ENCODE measurements at places on chromosomes 1 and 21.

DNA sequence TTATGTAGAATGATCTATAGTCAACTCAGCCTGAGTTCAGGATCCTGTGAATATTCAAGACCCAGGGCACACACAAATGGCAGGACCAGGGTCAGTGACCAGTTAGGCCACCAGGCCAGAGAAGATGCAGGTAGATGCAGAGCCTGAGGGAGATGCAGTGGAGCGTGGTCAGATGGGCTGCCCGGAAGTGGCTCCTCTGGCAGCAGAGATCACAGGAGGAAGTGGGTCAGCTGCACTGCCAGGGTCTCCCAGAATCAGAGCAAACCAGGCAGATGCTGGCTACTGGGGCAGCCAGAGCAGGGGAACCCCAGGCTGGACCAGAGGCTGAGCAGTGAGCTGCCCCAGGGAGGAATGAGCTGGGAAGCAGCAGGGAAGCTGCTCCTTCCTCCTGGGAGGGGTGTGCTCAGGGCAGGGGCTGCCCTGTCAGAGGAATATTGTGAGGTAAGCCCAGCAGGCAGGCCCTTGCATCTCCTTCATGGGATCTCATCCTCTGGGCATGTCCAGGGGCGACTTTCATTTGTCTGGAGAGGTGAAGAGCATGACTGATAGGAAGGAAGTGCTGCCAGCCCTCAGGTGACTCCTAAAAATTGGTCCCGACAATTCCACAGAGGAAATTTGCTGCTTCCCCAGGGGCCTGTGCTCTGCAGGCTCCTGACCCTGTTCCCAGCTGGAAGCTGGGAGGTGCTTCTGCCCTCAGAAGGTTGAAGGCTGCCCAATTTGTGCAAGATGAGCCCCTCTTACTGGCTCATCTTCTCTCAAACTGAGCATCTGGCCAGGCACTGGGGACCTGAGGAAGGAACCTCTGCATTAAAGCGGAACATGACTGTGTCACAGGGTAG is 49.3 kb downstream of the STUM start:
- DNase-seq: no peak

- no peak for DNase-seq
Measured at GRCh38 chr1:43653893-43654292, 3.9 kb downstream of the KDM4A start.

GRCh38 chr1:207069858-207070506 is 16.9 kb downstream of the PFKFB2 start:
- DNase-seq: no peak

GRCh38 chr1:92037400-92037799 is 7.6 kb downstream of the EPHX4 start:
- peak; percentile 65 for DNase-seq

GRCh38 chr21:36693489-36694030 is 5.4 kb upstream of the SIM2 start:
- DNase-seq: no peak

- DNase-seq: no peak
Measured at GRCh38 chr1:230205719-230206198, 138.7 kb downstream of the GALNT2 start.

DNA sequence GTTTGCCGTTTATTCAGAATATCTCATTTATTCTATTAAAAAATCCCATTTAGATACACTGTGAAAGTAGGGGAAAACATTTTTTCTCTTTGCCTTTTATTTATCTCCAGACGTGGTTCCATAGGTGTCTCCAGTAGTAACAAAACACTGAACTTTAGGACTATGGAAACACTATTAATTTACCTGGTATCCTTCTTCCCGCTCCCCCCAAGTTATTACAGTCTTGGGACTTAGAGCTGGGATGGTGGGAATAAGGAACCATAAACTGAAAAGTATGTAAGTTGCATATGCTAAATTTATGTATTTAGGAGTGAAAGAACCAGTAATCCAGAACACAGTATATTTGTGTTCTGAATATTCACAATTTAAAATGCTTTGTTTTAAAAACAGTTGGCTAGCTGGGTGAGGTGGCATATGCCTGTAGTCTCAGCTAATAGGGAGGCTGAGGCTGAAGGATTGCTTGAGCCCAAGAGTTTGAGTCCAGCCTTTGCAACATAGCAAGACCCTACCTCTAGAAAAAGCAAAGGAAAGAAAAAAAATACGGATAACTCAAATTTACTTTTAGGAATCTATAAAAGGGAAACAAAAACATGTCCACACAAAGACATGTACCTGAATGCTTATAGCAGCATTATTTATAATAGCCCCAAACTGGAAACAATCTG is 3.1 kb downstream of the DNAJB4 start:
- no peak for DNase-seq

- DNase-seq: no peak
Measured at GRCh38 chr1:24085546-24085945, 26.4 kb downstream of the MYOM3 start.

DNA sequence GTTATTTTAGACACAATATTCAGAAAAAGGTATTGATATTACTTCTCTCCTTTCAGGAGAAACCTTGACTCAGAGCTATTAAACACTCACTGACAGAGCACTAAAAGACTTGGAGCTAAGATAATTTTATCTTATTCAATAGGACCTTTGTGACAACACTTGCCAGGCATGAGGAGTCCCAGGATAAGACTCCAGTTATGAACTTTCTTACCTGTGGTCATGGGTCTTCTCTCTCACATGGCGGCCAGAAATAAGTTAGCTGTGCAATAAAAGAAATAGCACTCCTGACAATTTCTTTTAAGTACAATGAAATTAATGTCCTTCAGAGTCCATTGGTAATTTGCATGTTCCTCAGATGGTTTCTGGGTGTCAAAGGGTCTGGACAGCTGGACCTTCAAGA is 382.1 kb downstream of the BRINP3 start:
- DNase-seq: no peak

DNA sequence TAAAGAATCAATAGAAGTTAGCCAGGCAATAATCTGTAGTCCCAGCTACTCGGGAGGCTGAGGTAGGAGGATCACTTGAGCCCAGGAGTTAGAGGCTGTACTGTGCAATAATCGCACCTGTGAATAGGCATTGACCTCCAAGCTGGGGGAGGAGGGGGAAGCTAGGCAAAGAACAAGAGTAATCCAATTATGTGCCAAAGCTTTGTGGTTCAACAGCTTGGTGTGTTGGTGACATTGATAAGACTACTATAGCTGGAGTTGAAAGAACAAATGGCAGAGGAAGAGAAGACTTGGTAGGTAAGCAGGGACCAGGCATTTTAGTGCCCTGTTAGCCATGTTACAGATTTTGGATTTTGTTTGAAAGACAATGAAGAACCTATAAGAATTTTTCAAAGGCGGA is 2.1 kb upstream of the TMCO2 start:
- no peak for DNase-seq

- DNase-seq: no peak
Measured at GRCh38 chr1:27646676-27647075, 11.7 kb upstream of the FGR start.

DNA sequence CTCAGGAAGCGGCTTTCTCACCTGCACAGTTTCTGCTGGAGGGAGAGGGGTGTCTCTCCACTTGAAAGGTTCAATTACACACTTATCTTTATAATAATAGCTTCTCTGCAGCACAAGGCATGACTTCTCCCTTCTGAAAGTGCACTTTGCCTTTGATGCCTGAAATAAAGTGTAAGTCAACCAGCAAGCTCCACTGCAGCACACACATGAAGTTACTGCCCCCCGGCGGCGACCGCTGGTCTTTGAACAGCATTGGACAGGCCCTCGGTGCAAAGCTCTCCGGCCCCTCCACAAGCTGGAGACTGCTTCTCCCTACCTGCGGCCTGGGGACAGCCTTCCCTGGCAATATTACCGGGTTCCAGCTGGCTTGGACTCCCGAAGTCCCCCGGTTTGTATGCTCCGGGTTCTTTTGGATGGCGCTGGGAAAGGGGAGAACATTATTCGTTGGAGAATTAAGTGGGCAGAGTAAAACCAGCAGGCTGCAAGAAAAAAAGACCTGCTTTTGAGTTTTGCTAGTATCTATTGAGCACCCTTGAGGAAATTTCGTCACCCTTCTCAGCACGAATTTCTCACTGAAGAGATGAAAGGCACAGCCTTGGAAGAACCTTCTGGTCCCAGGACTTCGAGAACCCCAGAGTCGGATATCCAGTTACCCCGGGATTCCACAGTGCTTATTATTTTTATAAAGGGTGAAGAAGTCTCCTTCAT is 11.8 kb downstream of the RCAN1 start:
- DNase-seq: peak; percentile 84

GRCh38 chr1:65190229-65190628 is 42.2 kb downstream of the AK4 start:
- no peak for DNase-seq

DNA sequence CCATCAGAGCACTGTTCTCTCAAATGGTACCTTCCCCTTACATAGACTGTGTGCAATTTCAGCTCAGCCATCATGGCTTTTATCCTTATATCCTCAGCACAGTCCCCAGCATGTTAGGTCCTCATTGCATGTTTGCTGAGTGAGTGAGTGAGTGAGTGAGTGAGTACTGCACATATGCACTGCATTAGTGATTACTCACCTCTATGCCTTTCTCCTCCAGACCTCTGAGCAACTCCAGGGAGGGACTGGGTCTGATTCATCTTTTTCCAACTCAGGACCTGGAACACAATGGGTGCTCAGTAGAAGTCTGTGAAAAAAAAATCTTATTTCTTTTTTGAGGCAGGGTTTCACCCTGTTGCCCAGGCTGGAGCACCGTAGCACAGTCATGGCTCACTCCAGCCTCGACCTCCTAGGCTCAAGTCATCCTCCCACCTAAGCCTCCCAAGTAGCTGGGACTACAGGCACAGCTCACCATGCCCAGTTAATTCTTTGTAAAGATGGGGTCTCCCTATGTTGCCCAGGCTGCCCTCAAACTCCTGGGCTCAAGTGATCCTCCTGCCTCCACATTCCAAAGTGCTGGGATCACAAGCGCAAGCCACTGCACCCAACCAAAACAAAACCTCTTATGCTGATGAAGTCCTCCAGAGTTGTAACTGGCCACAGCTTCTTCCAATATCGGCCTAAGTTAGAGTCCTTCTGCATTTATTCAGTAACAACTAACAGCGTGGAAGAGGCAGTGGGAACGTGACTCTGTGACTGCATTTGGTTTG is 23.7 kb downstream of the RNU5D-1 start:
- DNase-seq: no peak

- no peak for DNase-seq
Measured at GRCh38 chr21:42121794-42122193, 50.7 kb downstream of the UMODL1 start.

- no peak for DNase-seq
Measured at GRCh38 chr1:170970256-170970655, 34.9 kb downstream of the MROH9 start.
